A549 treated with ZK216348 at 1 μM for 4 hours (cell line): ENCODE measurements at places on chromosomes 6 and 20. TPM values are rescaled to one million over a fixed set of nuclear protein-coding genes. Genes with fewer than 3 reads are reported as not detected.

The SCUBE3 gene
- total RNA-seq = 0.05 to 0.08 TPM (median 0.07 TPM) in 5 replicates

The SRMS gene
- 0.18 to 0.22 TPM in 2 of 5 replicates, not detected in the others for total RNA-seq

The ARFGEF2 gene
- 9.1 to 16.5 TPM (median 14.1 TPM) in 5 replicates for total RNA-seq

The CTAGE9 gene
- total RNA-seq = not detected in 5 replicates

The FAM83D gene
- 50.0 to 75.0 TPM (median 67.8 TPM) in 5 replicates for total RNA-seq

The APCDD1L gene
- total RNA-seq = 0.07 to 0.12 TPM (median 0.09 TPM) in 4 of 5 replicates, not detected in the other

The TRIM40 gene
- total RNA-seq = not detected in 5 replicates

The NCOA5 gene
- 18.2 to 26.8 TPM (median 22.7 TPM) in 5 replicates for total RNA-seq

The RNGTT gene
- 5.6 to 9.7 TPM (median 8.1 TPM) in 5 replicates for total RNA-seq

The NOX3 gene
- total RNA-seq = not detected in 5 replicates

The GSTA2 gene
- 0.21 to 0.24 TPM in 2 of 5 replicates, not detected in the others for total RNA-seq

The SLC22A16 gene
- not detected in 5 replicates for total RNA-seq

The SLC17A4 gene
- not detected in 5 replicates for total RNA-seq

The ZC3H12D gene
- 0.09 to 0.23 TPM in 2 of 5 replicates, not detected in the others for total RNA-seq

The OPRL1 gene
- 0.46 to 0.98 TPM (median 0.70 TPM) in 5 replicates for total RNA-seq

The F13A1 gene
- not detected in 5 replicates for total RNA-seq

The COL21A1 gene
- 0.38 to 0.84 TPM (median 0.56 TPM) in 5 replicates for total RNA-seq

The PLTP gene
- total RNA-seq = 1.3 to 2.2 TPM (median 1.5 TPM) in 5 replicates

The FKBP1A gene
- 408 to 573 TPM (median 515 TPM) in 5 replicates for total RNA-seq
